Posterior vena cava (tissue), 2 donors: ENCODE measurements at places on chromosomes 13 and 19.
A peak's percentile ranks its signal among the peaks of the same experiment; 100 is the strongest.

DNA sequence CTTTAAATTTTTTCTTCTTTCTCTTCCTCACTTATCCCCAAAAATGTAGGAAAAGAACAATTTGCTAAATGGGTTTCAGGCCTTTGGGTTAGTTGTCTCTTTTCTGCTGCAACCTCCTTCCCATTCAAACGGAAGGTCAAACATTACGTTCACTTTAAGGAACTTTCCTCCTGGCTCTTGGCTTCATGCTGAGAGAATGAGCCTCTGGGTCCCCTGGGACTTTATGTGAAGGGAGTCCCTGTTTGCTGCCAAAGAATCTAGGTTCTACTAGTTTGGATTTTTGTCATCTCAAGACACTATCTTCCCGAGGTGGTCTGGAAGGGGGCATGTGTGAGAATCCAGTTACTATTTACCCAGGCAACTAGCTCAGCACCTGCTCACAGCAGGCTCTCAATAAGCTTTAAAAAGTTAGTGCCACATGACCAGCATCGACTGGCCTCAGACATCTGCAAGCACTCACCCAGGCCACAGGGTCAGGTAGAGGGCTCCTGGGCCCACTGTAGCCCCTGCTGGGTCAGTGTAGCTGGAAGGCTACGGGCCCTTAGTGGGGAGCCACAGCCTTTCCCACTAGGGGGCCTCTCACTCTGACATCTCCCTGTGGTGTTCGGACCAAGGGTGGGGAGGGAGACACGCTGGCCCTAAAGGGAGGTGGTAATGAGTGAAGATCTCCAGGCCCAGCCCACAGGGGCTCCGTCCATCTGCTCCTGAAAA lies 40.5 kb downstream of the FAM124A start:
- DNase-seq, result no peak

- no peak for DNase-seq
Observed at GRCh38 chr13:32737111-32737571, 150.9 kb downstream of the PDS5B start.

DNA sequence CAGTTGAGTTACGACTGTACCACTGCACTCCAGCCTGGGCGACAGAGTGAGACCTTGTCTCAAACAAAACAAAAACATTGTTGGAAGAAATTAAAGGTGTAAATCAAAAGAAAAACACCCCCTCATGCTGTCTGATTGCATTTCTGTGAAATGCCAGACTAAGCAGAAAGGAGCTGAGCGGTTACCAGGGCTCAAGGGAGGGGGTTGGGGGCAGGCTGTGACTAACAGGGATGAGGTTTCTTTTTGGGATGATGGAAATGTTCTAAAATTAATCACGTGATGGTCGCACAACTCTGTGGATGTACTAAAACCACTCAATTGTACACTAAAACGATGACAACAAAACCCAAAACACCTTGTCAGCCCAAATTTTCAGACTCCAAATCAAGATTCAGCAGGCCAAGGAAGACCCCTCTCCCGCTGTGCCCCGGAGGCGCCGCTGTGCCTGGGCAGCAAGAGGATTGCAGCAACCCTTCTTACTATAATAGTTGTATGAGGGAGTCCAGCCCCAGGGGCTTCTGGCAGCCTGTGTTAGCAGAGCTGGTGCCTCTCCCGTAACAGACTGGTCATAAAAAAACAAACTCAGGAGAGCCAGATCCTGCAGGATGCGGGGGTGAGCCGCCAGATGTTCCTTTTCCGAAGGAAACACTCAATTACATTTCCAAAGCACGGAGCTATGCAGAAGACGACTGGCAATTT lies 20.9 kb downstream of the CAPS start:
- DNase-seq, result no peak

DNA sequence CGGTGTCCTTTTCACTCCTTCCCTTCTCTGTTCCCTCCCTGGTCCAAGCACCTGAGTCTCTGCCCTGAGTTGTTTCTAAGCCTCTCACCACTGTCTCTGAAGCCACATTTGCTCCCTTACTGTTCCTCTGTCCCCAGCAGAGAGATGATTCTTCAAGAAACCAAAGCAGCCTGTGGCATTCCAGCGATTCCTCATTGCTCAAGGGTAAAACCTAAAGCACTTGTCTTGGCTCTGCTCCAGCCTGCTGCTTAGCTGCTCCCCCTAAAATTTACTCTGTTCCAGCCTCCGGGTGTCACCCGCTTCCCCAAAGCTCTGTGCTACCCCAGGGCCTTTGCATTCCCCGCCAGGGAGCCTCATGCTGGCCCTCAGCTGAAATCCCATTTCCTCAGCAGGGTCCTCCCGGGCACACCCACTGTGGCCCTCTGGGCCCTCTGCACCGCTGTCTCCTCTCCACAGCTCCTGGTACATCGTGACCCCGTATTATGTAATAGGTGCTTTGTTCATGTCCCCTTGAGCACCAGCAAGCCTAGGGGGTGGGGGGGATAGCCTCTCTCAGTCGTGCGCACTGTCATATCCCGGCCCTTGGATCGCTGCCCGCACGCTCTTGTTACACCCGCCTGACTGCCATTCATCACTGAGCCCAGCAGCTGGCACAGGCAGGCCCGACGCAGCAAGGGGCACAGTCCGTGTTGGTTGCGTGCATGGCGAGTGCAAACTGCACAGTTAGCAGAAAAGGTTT lies 15.8 kb downstream of the TECR start:
- no peak for DNase-seq

DNA sequence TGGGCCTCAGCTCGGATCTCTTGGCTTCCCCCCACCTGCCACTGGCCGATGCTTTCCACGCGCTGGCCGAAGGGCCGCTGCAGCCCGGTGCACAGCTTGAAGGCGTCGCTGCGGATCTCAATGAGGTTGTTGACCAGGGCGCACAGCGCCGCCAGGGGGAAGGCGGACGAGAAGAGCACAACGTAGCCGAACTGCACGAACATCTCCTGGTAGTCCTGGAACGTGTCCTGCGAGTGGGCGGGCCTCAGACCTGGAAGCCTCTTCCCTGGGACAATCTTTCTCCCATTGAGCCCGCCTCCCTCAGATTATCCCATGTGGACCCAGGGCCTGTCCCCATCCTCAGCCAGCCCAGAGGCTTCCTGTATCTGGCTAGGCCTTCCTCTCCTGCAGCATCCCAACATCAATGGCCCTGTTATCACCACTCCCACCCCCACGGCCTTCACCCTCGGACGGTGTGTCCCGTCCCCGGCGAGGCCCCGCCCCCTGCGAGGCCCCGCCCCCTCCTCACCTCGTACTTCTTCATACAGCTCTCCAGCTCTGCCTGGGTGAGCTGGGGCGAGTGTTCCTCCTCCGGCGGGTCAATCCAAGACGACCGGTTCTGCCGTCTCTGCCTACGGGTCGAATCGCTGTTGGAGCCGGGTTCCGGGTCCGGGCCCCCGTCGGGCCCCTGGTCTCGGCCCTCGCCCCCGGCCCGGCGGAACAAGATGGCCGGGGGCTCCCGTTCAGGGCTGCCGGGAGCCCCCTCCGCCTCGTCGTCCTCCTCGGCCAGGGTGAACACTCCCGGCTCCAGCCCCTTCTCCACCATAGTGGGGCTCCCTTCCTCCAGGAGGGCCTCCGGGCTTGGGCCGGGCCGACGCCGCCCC lies 6.8 kb downstream of the ANO8 start:
- no peak for DNase-seq

GRCh38 chr19:18388100-18388959 lies 2.4 kb downstream of the GDF15 start:
- peak; percentile 95 for DNase-seq

DNA sequence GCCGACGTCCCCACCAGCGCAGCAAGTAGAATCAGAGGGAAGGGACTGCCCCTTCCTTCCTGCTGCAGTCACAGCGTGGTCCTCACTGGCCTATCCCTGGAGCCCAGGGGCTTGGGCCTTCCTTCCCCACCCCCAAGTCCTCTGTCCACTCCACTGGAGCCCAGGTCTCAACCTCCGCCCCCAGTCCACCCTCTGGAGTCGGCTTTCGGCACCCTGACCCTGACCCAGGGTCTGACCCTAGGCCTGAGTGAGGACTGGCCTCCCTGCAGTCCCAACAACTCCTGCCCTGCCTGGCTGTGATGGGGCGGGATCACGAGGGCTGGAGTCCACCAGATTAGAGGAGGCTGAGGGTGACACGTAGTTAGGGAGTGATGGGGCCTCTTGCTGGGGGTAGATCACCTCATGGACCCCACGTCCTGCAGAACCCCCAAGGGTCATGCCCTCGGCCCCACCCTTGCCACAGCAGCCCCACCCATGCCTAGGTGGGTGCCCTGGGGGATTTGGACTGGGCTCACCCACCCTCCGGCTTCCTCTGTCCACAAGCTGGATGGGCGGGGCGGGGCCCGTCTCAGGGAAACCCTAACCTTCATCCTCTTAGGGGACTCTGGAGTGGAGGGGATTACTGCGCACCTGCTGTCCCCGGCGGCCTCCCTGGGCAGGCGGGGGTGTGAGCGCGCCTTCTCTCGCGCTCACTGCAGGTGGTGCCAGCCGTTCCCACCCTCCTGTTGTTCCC lies 3.8 kb downstream of the RAX2 start:
- no peak for DNase-seq

DNA sequence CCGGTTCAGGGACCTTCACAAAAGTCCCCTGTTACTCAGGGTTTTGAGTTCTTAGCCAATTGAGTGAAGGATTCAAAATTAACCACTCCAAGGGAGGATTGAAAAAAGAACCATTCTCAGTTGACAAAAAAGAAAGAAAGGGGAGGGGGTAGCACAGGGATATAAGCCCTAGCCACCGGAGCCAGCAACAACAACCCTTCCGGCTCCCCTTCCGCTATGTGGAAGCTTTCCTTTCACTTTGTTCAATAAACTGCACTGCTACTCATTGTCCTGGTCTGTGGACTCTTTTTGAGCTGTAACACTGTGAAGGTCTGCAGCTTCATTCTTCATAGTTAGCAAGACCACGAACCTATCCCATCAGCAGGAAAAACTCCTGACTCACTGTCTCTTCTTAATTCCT lies 1488.1 kb upstream of the PRR20A start:
- no peak for DNase-seq

GRCh38 chr19:51490676-51491075 lies 10.9 kb downstream of the SIGLEC12 start:
- DNase-seq, result no peak

DNA sequence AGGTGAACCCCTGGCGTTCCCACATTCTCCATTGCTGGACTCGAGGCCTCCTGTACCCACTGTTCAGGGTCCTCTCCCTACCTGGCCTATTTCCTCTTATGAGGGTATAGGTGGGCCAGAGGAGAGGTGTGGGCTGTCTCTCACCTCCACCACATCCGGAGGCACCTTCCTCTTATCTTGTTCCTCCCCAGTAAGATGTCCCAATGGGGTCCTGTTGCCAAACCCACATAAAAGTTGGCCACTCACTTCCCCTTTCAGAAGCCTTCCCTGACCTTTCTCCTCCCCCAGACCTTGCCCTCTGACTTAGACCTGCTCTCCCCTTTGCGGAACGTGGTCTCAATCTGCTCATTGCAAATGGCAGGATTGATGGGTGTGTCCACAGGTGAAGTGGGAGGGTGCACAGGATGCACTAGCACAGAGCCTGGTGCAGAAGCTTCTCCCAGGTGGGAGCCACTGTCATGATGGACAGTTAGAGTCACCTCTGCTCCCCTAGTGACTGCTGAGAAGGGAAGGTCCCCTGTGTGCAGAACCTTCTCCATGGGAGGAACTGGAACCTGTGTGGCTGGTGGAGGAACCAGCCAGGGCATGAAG lies 1.3 kb downstream of the CYP4F3 start:
- no peak for DNase-seq

GRCh38 chr19:947707-948539 lies 22.1 kb downstream of the ARID3A start:
- DNase-seq, result peak; percentile 95

GRCh38 chr19:39736088-39736487 lies 1.7 kb downstream of the CLC start:
- DNase-seq, result no peak

GRCh38 chr13:92657565-92657964 lies 569.0 kb upstream of the GPC6 start:
- DNase-seq, result no peak

DNA sequence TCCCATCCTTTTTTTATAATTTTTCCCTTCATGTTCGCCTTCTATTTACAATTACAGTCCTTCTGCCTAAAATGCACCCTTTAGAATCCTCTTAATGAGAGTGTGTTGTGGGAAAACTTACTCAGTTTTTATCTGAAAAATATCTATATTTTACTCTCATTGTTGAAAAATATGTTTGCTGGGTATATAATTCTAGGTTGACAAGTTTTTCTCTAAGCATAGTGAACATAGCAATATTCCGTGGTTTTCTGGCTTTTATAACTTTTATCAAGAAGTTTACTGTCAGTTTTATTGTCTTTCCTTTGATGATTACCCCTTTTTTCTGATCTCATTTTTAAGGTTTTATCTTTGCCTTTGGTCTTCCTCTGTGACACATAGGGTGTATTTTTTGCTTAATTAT lies 57.3 kb downstream of the UQCRFS1 start:
- no peak for DNase-seq

DNA sequence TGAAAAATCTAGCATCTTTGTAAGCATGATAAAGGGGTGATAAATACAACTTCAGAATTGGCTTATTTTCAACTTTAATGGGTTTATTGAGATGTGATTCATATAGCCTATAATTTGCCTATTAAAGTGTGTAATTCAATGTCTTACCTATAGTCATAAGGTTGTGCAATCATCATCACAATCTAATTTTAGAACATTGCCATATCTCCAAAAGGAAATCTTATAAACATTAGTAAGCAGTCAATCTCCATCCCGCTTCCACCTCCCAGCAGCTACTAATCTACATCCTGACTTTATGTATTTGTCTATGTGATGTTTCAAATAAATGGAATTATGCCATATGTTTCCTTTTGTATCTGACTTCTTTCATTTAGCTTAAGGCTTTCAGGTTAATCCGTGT lies 145.2 kb upstream of the KLHL1 start:
- no peak for DNase-seq

DNA sequence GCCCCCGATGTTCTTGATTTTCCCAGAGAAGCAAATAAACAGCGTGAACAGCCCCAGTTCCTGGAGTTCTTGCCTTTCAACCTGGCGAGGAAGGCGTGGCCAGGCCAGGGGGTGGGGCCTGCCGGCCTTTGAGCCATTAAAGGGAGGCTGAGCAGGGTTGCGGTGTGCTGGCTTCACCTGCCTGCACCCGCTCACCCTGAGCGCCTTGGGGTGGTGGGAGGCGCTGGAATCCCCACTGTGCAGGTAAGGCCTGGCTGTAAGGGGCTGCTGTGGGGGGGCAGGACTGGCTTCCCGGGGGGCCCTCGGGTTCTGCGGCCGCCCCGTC lies 2.7 kb upstream of the MISP start:
- no peak for DNase-seq

- no peak for DNase-seq
Observed at GRCh38 chr19:31427857-31428256, 78.6 kb upstream of the TSHZ3 start.

DNA sequence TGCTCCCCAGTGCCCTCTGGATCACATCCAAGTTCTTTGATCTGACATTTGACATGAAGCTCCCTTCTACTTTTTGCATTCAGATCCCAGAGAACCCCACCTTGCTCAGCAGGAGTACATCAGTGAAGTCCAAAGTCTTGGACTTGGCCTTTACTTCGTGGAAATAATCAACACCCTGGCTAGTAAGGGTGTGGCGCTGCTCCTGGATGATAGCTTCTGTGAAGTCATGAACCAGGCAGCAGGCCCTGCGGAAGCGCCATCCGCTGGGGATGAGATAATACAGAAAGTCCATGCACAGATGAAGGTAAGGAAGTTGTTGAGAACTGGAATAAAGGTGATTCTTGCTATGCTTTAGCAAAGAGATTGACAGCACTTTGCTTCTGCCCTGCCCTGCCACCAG lies 43.2 kb downstream of the OR10H4 start:
- no peak for DNase-seq
